ENCODE measurements at places on chromosomes 2 and 18. TPM values are rescaled to one million over a fixed set of nuclear protein-coding genes. Genes with fewer than 3 reads are reported as not detected.

- DNase-seq, result no peak
Observed at GRCh38 chr2:105062158-105062557, 24.3 kb downstream of the MRPS9 start.

- no peak for DNase-seq
Observed at GRCh38 chr18:36811430-36811829, 17.4 kb downstream of the TPGS2 start.

- DNase-seq, result no peak
Observed at GRCh38 chr2:236636714-236637470, 67.3 kb downstream of the ACKR3 start.

AGXT gene
- polyA plus RNA-seq, result 0.17 TPM

DNA sequence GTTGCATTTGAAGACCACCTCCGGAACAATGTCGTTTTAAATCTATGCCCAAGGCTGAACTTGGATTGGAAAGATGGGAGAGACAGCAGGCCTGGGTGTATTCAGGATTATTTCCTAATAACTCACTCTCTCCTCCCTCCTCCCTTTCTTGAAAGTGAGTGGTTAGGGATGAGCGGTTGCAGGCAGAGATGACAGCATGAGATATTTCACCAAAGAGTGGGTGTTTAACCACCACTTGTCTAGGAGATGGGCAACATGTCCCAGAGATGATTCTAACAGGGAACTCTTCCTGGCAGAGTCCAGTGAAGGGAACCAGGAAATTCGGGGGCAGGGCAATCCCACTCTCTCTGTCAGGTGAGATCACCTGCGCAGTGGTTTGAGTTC, 123.2 kb downstream of the KCTD1 start:
- DNase-seq, result no peak

GNAL gene
- 4.0 TPM for polyA plus RNA-seq

- peak; percentile 31 for DNase-seq
Observed at GRCh38 chr2:25161055-25161781, 7.2 kb downstream of the POMC start.

- DNase-seq, result no peak
Observed at GRCh38 chr2:57962861-57963260, 83.7 kb upstream of the VRK2 start.

All from renal cortex interstitium (tissue), 15 donors.